ENCODE measurements at places on chromosomes 2 and 18.

DNA sequence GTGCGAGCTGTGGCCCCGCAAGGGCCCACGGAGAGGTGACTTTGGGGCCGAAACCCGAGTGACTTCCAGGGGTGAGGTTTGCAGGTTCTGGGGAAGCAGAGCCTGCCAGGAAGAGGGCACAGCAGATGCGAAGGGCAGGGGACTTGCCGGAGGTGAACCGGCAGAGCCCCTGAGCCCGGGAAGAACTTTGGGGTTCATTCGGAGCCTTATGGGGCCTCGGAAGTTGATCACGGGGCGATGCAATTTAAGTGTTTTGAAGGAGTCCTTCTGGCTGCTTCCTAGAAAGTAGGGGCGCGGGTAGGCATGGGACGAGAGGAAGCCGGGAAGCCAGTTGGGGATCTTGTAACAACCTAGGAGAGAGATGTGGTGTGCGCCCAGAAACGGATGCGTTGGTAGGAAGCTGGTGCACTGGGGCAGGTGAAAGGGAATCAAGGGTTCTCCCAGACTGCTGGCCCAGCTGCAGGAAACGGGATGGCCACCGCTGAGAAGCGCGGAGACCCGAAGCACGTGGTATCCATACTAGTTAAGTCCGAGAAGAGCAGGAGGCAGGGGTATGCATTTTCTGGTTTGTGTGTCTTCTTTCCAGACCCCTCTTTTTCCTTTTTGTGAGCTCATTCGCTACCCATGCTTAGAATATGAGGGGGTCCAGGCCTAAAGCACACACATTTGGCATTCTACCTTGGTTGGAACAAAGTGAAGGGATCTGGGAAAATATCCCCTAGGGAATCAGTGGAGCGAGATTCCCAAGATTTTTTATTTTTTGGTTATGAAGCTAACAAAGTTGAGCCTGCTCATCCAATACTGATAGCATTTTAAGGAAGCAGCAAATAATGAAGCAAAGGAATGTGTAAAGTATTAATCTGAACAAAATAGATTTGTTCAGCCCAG is 758 bp downstream of the SCLY start:
- DNase-seq: peak; percentile 9

- DNase-seq: no peak
Observed at GRCh38 chr2:18412980-18413675, 147.3 kb downstream of the RDH14 start.

GRCh38 chr2:215870088-215870490 is 143.3 kb downstream of the MREG start:
- DNase-seq: no peak

DNA sequence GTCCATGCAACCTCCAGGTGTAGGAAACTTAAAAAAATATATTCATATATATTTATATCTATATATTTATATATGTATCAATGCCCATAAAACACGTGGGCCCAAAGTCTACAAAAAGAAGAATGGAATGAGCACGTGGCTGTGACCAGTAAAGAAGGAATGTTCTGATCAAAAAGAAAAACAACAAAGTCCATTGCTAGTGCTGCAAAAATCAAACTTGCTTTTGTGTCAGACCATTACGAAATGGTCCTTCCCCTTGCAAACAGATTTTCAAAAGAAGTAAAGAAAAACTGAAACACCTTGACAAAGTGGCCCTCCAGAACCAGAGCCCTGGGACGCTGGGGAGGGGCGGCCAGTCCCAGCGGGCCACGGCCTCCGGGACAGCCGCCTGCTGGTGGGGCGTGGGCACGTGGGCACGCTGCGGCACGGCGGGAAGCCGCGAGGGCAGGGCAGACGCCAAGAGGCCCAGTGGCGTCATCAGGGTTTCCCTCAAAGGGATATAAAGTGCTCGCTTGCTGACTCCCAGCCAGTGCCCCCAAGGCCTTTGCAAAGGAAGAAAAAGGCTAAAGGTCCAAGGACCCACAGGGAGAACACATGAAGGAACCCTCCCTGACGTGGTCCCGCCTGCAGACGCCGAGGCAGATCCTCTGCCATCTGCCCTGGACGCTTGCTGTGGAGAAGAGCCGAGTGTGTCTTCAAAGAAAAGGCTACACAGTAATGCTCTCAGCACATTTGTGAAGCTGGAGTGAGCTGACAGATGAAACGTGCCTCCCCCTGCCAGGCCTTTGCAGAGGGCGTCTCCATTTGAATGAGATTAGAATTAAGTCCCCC is 201.8 kb downstream of the TWIST2 start:
- DNase-seq: no peak

GRCh38 chr2:146677280-146677679 is 1167.5 kb upstream of the ACVR2A start:
- no peak for DNase-seq

DNA sequence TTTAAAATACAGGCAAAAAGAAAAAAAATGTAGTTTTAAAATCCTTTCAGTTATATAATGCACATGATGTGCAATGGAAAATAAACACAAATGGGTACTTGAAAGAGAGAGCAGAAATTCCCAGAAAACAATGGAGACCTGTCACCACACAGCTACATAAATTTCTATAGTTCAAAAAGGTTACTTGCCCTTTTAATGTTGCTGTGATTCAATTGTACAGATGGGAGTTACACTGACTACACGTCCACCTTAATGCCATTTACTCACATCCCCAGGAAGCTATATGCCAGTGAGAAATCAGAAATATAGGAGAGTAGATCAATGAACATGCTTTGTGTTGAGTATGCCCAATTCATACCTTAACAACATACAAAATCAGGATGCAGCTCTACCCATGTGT is 269.6 kb downstream of the ERBB4 start:
- no peak for DNase-seq

- no peak for DNase-seq
Observed at GRCh38 chr2:121253021-121253673, 31.9 kb downstream of the TFCP2L1 start.

DNA sequence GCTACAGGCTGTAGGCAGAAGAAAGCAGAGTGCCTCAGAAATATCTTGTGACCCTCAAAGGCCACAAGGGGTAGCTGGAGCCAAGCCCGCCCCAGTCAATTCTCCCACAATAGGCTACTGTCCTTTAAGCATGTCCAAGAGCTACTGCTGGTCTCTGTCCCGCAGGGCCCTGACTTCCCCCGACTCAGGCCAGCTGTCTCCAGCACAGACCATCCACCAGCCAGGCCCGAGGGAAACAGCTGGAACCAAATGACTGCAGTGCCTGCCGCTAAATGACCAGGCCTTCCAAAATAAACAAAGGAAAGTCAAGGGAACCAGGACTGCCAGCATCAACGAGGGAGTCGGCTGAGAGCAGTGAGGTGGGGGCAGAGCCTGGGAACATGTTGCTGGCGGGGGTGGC is 36.7 kb downstream of the MCFD2 start:
- no peak for DNase-seq

DNA sequence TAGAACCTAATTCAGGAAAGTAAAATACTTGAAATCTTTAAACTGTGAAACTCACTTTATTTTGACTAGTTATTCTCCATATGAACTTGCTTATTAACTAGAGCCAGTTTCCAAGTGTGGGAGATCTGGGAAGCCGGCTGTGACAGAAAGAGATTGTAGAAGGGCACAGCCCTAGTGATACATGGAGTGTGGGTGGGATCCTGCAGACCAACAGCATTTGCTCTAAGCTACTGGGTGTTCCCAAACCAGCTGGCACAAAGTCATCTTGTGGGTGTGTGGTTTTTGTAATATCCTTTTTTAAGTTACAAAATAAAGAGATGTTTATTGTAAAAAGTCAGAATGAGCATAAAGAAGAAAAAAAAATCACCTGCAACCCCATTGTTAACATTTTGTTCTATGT is 3.4 kb downstream of the DUSP19 start:
- peak; percentile 77 for DNase-seq

- DNase-seq: no peak
Observed at GRCh38 chr18:36610258-36610657, 218.5 kb downstream of the TPGS2 start.

DNA sequence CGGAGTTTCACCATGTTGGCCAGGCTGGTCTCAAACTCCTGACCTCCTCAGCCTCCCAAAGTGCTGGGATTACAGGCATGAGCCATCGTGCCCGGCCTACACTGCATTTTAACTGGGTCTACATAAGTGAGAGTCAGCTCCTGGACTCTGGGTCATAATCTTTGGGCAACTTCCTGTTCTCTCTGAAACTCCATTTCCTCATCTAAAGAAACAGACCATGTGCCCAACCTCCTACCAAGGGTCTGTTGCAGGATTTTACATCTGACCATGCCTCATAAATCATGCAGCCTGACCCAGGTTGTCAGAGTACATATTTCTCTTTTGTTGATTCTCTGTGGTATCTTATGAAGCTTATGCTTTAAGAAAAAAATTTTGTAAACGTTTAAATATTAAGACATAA is 280.4 kb downstream of the ALPK2 start:
- DNase-seq: peak; percentile 91

- DNase-seq: no peak
Observed at GRCh38 chr2:232544674-232545073, 5.2 kb downstream of the CHRNG start.

DNA sequence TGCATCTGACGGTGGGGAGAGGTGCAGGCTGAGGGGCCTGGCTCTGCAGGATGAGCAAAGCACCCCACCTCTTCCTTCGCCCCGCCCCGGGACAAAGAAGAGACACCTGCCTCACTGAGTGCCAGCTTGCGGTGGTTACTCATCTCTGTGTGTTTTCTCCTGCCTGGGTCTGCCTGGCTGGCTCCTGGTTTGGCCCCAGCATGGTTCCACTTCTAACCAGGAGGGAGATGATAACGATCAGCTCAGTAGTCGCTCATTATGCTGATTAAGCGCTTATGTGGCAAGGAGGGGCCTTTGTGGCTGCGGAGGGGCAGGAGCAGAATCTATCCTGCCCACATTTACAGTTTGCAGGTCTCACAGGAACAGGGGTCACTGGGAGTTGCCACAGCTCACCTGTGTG is 68.7 kb upstream of the EDAR start:
- DNase-seq: no peak

DNA sequence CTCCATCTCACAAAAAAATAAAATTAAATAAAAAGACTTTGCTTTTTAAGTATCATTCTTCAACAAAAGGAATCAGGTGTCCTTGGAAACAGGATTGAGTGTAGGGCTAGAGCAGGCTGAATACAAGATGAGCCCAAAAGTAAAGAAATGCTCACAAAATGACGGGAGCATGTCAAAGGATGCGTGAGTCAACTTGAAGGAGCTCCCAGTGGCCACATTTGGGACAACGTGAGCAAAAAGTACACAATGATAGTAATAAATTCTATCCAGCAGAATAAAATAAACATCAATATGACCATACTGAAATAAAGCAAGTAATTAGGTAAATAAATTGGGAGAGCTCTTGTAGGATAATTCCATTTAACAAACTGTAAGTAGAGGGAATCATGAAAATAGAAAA is 220.7 kb downstream of the PHLPP1 start:
- DNase-seq: no peak

- DNase-seq: no peak
Observed at GRCh38 chr2:171910494-171910893, 11.8 kb upstream of the HAT1 start.

DNA sequence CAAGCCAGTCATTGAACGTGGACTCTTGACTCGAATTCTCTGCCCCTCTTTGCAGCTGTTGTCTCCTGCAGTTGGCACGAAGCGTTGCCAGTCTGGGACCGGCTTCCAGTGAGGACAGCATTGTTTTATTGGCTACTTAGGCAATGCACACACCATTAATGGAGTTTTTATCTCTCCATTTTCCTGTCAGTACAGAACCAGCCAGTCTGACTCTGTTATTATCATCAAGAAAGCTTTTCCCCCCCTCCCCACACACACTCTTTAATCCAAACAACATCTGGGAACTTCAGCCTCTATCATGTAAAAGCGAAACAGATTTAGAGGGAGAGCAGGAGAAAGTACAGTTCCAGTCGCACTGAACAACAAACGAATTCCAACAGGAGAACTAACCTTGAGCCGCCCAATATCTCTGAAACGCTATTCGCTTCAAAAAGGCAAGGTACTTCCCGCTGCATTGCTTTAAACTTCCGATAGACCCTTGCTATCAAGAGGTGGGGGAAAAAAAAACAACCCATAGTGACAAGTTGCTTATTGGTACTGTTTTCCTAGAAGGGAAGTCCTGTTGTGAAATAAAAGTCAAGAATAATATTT is 38.2 kb downstream of the ACVR1 start:
- DNase-seq: peak; percentile 13

DNA sequence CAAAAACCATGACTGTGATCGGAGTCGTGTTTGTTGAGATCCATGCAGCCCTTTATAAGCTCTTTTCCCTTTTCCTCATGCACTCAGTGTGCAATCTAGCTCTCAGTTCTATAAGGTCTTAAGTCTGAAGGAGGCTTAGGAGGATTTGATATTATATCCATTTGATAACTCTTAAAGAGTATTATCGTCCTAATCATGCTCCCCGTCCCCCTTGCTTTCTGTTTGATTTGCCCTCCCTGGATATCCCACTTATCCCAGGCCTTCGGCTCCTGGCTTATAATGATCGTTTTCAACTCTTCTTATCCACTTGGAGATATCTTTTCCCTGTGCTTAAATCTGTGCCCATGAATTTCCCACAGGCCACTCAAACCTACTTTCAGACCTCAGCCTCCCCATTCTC is 1917.7 kb upstream of the PIK3C3 start:
- DNase-seq: no peak

- no peak for DNase-seq
Observed at GRCh38 chr2:232026910-232027309, 65.4 kb downstream of the DIS3L2 start.

DNA sequence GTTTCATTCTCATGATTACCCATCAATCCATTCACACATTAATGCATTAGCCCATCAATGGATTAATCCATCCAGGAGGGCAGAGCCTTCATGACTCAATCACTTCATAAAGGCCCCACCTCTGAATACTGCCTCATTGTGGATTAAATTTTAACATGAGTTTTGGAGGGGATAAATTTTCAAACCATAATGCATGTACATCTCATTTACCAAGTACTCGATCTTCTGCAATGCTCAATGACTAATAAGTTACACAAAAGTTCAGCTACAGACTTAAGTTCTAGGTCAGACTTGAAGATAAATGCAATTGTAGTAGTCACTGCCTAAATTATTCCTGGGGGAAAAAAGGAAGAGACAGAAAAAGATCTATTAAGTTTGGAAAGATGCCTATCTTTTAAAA is 120.0 kb upstream of the OSR1 start:
- DNase-seq: no peak
